SK-N-SH (cell line): ENCODE measurements at places on chromosomes 1 and 21. TPM values are rescaled to one million over a fixed set of nuclear protein-coding genes. Genes with fewer than 3 reads are reported as not detected.

- DNase-seq, result no peak
Observed at GRCh38 chr1:84415396-84415795, 17.1 kb downstream of the DNASE2B start.

Gene VHLL
- polyA plus RNA-seq, result not detected in 2 replicates

DNA sequence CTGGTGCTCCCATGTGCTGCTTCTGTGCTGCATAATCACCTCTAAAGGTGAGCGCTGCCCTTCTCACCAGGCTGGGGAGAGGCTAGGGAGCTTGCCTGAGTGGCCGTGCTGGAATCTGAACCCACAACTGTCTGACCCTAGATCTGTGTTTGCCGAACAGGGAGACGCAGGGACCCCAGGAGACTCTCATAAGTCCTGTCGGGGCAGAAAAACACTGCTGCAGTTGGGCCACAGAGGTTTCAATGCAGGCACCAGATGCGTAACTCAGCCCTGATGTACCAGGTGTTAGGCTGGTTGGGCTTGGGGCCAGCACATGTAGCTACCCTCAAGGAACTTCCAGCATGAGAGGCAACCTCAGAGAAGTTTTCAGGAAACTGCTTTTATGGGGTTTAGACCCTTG, 49.5 kb upstream of the DMRTB1 start:
- DNase-seq, result peak; percentile 51

DNA sequence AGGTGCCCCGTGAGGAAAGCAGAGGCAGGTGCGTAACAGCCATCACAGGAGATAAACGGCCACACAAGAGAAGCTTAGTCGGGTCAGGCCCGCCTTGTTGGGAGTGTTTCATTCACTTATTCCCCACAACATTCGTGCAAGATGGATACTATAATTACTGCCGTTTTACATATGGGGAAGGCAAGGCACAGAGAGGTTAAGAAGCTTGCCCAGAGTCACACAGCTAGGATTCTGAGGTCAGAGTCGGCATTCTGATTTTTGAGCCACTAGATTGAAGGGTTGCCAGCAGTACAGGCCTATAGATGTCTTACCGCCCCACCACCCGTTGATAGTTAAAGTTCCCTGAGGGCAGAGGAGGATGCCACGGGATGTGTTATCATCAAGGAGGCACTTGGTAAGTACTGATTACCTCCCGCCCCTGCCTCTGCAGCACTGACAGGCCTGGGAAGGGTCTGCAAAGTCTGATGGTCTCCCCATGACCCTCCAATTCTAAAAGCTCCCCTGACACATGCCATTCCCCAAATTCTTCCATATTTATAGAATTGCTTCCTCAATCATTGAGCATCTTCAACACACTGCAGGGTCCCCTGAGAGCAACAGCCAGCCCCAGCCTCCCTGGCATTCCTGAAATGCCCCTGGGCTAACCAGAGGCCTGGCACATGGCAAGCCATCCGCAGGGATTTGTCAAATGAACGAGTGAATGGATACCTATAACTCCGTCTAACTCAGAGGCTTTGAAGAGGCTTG, 74.7 kb upstream of the CLDN14 start:
- DNase-seq, result no peak

GRCh38 chr1:17958704-17959103, 148.9 kb upstream of the IGSF21 start:
- no peak for DNase-seq

Gene NR5A2
- polyA plus RNA-seq, result not detected in 2 replicates

- no peak for DNase-seq
Observed at GRCh38 chr1:238832106-238832505, 554.3 kb upstream of the CHRM3 start.

DNA sequence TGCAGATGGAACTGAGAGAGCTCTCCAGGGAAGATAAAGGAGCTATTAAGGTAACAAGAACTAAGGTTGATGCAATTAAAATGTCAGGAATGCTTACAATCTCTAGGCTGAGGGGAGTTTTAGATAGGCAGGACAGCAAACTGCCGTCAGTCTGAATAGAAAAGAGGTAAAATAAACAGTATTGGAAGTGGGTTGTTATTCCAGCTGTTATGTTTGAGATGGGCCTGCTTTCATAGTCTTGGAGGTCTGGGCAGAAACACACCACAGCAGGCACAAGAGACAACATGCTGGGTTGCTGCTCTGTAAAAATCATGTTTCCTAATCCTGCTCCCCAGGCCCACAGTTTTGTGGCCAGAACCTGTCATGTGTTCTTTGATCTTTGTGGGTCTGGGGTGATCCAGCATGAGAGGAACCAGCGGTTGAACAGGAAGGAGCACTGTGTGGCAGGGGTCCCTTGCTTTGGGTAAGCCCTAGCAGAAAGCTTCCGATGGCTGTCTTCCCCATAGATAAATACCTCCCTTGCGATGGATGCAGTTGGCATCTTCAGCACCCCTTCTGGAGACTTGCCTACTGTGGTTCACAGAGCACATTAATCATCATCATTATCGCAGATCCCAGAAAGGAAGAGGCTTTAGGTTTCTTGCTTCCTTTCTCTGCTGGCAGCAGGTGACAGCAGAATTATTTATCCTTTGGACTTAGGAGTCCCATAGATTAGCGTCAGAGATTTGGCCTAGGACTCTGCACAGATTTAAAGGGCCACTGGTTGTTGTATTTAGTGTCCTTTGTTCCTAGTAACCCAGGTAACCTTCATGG, 97.1 kb downstream of the AK5 start:
- no peak for DNase-seq

Gene RGS7
- polyA plus RNA-seq, result 0.36 and 0.60 TPM in 2 replicates

- no peak for DNase-seq
Observed at GRCh38 chr1:159841749-159842148, 15.1 kb downstream of the SLAMF8 start.

GRCh38 chr1:204223129-204223860, 9.5 kb upstream of the GOLT1A start:
- DNase-seq, result no peak

Gene ZSWIM5
- polyA plus RNA-seq, result 0.07 and 0.21 TPM in 2 replicates

Gene TRNP1
- polyA plus RNA-seq, result 8.8 and 11.6 TPM in 2 replicates

Gene TYW3
- polyA plus RNA-seq, result 9.2 and 12.0 TPM in 2 replicates

DNA sequence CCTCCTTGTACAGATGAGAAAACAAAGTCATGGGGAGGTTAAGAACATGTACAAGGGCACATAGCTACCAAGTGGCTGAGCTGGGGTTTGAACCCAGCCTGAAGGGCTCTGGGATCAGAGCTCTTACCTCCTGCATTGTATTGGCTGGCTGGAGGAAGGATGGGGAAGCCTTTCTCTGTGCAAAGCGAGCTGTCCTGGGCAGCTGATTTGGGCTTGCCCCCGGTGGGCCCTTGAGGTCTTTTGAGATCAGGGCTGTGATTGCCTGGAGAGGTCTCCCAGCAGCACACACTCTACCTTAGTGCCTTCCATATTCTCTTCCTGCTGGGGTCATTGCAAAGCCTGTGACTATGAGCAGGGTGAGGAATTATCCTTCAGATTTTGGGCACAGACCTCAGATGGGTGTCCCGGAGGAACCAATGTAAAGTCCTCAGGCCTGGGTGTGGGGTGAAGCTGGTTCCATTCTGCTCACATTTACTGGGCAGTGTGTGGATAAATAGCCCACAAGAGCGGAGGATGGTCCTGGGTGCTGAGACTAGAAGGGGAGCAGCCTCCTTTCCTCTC, 53.3 kb upstream of the EPS8L3 start:
- no peak for DNase-seq

DNA sequence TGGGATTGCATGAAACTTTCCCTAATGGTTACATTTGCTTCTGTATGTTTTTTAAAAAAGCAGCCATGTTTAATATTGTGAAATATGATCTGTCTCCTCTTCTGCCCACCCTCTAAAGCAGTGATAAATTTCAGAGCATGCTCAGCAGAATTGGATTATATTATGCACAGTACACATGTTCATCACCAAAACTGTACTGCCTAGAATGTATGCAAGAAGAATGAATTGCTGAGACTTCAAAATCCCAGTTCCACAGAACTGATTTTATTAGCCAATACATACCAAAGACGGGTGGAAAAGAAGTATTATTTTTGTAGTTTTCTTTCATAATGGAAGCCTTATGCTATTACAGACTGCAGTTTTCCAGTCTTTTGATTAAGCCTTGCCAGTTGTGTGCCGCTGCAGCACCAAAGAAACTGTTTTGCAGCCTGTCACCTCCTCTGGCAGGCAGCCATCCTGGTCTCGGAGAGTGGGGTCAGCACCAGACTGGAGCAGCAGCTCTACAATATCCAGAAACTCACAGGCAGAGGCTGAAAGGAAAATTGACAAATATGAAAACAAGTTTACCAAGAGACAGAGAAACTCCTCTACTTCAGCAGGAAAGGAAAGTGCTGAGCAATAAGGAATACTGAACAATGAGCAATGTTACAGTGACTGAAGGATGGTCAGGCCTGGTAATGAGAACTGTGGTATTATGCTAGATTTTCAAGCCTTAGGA, 58.1 kb downstream of the LHX4 start:
- no peak for DNase-seq

DNA sequence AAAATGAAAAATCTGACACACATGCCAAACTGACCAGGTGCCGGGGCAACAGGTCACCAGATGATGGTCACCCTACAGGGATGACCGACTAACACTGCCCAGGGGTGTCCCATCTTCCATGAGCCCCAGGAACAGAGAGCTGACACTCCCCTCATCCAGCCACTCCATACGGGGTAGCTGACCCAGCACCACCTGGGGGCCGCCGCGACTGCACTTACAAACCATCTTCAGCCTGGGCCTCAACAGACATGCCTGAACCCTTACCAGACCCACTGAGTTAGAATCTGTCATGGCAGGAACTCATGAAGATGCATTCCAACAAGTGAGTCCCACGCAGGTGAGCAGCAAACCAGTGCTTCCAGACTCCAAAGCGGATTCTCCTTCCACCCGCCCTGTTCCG, 31.6 kb upstream of the AJAP1 start:
- no peak for DNase-seq

DNA sequence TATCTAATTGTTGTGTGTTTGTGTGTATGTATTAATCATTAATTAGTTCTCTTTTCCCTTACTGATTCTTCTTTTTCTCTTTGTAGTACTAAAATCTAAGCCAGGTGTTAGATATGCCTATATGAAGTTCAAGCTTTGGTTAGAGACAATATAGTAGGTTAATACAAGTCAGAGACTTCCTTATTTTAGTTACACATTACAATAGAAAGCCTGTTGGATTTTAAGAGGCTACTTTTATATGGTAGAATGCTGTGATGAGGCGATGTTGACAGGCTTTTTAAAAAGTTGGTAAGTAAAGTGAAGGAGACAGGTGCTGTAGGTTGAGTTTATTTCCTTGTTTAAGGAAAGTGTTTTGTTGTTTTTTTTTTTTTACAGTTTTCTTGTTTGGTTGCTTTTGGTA, 45.9 kb downstream of the ADGRL2 start:
- DNase-seq, result no peak

DNA sequence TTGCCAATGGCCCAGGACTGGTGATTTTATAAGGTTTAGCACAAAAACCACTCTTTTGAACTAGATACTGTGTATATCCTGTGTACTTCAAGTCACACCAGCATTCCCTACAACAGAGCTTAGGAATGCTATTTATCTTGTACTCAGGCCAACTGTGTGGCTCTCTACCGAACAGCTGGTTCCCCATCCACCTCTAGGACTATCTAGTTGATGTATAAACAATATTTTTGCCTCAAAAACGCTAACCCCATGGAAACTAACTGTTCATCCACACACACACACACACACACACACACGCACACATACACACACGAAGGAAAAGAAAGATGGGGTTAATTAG, 28.7 kb upstream of the SLC45A3 start:
- DNase-seq, result no peak

Gene FALEC
- polyA plus RNA-seq, result 0.50 and 0.72 TPM in 2 replicates

Gene FCRL6
- polyA plus RNA-seq, result not detected in 2 replicates

DNA sequence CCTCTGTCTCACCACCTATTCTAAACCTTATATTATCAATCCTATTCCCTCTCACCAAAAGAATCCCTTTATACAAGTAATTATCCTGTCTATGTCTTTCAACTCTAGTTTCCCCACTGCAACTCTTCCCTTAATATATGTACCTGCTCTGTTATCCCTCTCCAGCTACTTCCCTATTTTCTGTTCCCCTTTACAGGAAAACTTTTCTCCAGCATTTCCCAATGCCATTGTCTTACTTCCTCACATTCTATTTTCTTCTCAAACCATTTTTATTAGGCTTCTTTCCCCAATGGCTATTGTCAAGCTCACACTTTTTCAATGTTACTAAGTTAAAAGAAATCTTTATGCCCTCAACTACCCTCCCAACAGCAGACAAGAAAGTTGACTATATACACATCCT, 11.6 kb downstream of the DPYD start:
- DNase-seq, result no peak

Gene CFHR5
- not detected in 2 replicates for polyA plus RNA-seq

- no peak for DNase-seq
Observed at GRCh38 chr1:58883888-58884482, 100.1 kb upstream of the JUN start.

- no peak for DNase-seq
Observed at GRCh38 chr1:107132780-107133179, 8.1 kb upstream of the NTNG1 start.

Gene KIF21B
- 0.24 and 0.26 TPM in 2 replicates for polyA plus RNA-seq

DNA sequence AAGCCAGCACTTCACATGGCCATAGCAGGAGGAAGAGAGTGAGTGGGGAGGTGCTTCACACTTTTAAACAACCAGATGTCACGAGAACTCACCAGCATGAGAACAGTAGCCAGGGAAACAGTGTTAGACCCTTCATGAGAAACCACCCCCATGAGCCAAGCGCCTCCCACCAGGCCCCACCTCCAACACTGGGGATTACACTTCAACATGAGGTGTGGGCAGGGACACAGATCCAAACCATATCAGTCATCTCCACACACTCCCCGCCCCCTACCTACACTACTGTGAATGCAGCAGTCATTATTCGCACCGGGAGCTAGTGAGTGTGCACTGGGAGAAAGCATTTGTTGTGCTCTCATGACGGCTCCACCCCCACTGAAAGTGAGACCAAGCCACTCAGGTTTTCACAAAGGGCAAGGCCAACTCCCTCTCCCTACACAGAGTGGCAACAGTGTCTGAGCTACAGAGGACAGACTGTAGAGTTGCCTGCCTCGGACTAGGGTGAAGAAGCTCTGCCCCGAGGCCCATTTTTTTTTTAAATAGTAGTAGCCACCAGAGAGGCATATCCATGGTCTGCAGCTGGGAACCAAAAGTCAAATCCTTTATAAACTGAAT, 125.6 kb downstream of the BARHL2 start:
- DNase-seq, result no peak

GRCh38 chr1:113396585-113396984, 6.3 kb downstream of the MAGI3 start:
- DNase-seq, result no peak

Gene ZNF593OS
- polyA plus RNA-seq, result not detected in 2 replicates
